ENCODE measurements at places on chromosomes 11 and 22. TPM values are rescaled to one million over a fixed set of nuclear protein-coding genes. Genes with fewer than 3 reads are reported as not detected.

The CATSPERZ gene
- 0.09 TPM for polyA plus RNA-seq

The MOGAT2 gene
- not detected for polyA plus RNA-seq

The SCGB1C1 gene
- not detected for polyA plus RNA-seq

The MMP13 gene
- polyA plus RNA-seq: not detected

The TMEM191C gene
- polyA plus RNA-seq: 0.36 TPM

The SAA4 gene
- not detected for polyA plus RNA-seq

The CECR2 gene
- 0.09 TPM for polyA plus RNA-seq

Data from fibroblast of lung (primary cell).